ENCODE measurements at places on chromosomes 7 and 10.
A peak's percentile ranks its signal among the peaks of the same experiment; 100 is the strongest.

DNA sequence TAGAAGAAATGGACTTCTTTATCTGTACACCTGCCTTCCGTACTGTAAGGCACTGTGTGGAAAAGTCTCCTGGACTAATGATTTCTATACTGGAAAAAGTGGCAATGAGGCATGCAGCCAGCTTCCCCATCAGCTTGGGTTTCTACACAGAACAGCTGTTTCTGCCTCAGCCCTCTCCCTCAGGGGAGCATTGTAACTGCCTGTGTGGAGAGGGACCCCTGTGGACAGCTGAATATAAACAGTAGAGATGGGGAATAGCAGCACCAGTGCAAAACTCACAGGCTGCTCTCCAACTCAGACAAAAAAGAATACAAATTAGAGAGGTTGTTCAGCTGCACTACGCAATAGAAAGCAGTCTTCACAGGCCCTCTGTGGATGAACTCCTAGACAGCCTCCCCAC, 451.3 kb upstream of the MBL2 start:
- DNase-seq: peak; percentile 73

- peak; percentile 66 for DNase-seq
Observed at GRCh38 chr10:53025172-53025711, 252.7 kb upstream of the MBL2 start.

DNA sequence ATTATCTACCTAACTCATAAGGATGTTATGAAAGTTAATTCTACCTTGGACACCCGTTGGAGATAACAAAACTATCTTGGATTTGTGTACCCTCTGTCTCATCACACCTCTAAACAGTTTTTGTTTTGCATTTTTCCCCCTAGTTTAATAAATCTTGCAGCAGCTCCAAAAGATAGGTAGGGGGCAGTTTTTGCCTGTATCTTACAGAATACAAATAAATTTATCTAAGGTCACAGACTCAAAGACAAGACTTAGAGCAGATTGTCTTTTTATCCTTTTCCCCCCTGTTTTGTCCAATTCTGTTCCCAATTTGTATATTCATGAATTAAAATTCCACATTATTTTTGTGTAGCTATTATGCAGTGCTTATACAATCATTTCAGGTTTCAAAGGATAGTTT, 5.0 kb upstream of the SORCS1 start:
- DNase-seq: no peak

DNA sequence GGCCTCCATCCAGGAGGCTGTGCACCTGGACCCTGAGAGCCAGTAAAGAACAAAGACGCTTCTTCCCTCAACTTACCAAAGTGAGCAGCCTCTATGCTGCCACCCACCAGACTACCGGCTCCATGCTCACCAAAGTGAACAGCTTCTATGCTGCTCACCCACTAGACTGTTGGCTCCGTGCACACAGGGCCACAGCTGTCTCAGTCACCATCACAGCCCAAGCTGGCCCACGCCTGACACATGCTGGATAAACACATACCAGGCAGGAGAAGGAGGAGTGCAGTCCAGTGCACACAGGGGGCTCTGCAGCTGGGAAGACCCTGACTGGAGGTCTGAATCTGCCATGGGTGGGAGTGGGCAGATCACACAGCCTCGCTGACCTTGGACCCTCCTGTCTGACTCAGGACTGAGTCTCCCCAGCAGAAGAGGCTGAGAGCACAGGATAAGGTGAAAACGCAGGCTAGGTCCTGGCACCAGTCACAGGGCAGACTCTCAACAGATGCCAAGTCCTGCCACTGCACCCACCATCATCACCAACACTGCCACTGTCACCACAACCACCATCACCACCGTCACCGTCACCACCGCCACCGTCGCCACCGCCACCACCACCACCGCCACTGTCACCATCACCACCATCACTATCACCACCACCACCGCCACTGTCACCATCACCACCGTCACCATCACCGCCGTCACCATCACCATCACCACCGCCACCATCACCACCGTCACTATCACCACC, 130.9 kb downstream of the MAD1L1 start:
- no peak for DNase-seq

DNA sequence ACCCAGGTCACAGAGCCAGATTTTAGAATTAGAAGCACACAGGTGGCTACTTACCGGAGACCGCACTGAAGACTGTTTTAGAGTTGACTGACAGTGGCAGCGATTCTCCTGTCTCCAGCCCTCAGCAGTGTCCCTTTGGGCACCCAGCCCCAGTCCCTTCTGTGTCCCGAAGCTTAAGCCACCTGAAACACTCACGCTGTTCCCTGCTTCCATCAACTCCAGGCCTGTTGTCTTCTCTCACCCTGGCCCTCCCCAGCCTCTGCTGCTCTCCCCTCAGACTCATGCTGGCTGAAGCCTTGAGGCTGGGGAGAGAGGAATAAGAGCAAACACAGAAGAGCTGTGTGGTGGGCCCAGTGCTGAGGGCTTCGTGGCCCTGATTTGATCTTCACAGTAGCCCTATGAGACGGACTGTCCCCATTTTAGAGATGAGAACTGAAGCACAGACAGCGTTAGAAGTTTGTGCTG, 10.6 kb downstream of the SAP25 start:
- DNase-seq: no peak

DNA sequence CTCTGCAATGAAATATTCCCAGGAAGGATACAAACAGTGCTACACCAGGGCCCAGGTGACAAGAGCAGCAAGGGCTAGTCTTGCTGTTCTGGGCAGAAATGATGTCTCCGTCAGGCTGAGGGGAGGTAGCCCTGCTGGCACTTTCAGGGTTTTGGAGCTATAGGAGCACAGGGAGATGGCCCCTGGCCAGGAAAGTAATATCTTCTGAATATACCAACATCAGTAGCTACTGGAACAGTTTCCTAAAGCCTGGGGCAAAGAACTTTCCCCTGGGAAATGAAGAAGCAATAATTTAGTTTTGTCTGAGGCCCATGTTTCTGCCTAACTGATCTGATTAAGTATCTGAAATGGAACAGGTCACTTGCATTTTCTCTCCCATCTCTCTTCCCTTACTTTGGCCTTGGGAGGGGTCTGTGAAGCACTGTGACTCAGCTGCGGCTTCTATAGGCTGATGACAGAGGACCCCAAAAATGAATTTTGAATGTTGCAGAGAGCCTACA, 489.1 kb upstream of the PODXL start:
- no peak for DNase-seq

DNA sequence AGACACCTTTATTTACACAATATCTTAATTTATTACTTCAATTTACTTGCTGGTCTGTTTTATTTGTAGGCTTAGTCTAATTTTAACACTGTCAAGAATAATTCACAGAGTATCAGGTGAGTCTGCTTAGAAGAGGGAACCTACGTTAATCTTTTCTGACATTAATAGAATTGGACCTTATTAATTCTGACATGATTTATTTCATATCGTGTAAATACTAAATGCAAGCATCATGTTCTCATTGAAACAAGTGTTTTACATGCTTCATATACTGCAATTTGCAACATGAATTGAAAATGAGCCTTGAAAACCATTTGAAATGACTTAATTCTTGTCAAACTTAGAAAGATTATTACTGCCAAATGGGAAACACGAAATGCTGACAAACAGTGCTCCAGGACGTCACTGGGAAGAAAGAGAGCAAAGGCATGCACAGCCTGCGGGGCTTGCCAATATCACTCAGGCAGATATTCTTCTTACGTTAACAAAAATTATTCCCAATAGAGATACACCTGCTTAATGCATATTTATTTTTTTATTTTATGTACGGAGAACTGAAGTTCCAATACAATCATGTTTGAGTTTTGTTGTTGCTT, 282.0 kb upstream of the AKR1E2 start:
- DNase-seq: no peak

DNA sequence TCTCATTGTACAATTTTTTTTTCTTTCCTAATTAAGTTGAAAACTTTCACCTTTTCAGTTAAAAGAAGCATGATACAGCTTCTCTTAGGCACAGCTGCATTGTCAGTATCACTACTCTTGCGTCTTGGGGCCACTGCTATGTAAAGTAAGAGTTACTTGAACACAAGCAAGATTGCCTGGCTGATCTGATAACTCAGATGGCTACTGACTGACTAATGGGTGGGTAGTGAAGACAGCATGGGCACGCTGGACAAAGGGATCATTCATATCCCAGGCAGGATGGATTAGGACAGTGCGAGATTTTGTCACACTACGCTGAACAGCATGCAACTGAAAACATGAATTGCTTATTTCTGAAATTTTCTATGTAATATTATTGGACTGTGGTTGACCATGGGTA, 11.6 kb upstream of the ADAMTS14 start:
- DNase-seq: no peak

GRCh38 chr7:155166673-155167370, 96.7 kb downstream of the HTR5A start:
- DNase-seq: no peak

- DNase-seq: peak; percentile 26
Observed at GRCh38 chr7:102287111-102287980, 678 bp downstream of the SH2B2 start.

DNA sequence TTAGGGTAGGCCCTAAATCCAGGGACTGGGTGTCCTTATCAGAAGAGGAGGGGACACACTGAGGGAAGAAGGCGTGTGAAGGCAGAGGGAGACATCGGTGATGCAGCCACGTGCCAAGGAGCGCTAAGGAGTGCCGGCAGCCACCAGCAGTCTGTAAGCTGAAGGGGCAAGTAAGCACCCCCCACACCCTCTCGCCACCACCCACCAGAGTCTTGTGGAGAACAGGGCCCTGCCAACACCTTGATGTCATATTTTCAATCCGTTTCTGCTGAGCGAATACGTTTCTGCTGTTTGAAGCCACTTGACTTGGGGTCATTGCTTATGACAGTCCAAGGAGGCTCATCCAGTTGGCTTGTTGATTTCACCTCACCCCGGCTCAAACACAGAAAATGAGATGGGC, 37.9 kb downstream of the RGS10 start:
- DNase-seq: no peak

DNA sequence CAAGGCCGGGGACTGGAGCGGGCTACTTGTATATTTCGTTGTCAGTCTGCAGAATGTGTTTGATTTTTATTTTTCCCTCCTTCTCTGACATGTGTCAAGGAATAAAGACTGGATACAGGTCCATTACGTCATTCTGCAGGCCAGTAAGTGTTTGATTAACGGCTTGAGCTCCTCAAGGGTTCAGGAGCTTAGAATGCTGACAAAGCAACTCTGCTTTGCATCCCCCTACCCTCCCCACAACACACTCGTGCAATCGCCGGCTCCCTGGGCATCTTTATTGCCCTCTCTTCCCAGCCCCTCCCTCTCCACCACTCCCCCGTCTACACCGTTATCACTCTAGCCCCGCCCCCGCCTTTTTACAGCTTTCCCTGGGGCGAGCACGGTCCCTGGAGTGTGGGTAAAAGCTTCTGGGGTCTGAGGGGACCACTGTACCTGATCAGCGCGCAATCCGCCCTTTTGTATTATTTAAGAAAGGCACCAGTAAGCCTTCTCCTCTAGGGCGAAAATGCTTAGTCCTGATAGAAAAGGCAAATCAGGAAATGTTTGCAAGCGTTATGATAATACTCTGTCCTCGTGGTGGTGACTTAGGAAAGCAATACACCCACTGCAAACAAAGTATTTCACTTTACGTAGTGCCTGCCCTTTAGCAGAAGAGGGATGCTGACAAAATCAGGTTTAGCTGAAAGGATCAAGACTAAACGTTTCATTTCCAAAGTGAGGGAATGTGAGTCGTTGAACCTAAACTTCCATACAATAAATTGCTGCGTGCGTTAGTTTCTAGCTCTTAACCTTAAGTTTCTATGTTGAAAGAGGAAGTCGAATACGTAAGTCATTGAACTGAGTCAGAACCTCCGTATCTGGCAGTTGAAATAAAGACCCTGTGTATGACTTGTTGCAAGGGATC, 1.4 kb upstream of the CREB5 start:
- peak; percentile 68 for DNase-seq

DNA sequence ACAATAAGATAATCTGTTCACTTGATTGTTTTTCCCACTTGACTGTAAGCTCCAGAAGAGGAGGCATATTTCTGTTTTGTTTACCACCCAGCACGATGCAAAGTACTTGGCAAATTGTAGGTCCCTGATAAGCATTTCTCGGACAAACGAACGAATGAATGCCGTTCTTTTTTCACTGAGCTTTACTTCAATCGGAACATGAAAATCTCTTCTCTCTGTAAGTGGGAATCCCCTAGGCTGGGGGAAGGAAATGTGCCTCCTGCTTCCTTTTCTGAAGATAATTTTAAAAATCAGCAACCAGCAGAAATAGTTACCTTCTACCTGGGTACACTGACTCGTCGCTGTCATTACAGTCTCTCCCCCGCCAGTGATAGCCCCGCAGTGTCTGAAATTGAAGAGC, 102.9 kb downstream of the AOAH start:
- DNase-seq: no peak

DNA sequence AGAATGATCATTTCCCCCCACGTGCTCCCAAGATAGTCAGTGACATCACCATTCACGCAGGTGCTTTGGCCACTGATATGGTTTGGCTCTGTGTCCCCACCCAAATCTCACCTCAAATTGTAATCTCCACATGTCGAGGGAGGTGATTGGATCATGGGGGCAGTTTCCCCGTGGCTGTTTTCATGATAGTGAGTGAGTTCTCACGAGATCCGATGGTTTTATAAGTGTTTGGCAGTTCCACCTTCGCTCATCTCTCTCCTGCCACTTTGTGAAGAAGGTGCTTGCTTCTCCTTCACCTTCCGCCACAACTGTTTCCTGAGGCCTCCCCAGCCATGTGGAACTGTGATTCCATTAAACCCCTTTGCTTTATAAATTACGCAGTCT, 205.4 kb upstream of the SH2B2 start:
- no peak for DNase-seq

- no peak for DNase-seq
Observed at GRCh38 chr10:29543715-29544114, 91.1 kb downstream of the SVIL start.

DNA sequence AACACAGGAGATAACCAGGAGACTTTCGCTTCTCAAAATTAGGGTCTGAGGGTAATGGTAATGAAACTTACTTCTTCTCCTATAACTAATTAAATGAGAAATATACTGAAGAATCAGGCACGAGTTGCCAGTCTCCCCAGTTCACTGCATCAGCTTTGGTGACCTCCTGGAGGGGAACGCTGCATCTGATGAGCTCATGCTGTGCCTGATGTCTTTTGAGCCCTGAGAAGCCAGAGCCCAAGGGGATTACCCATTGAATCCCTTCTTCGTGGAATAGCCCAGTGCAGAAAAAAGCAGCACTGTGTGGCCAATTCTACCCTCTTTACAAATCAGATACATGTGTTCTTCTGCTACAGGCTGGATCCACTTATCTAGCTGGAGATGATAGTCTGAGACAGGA, 45.1 kb downstream of the CYP2C9 start:
- DNase-seq: no peak

DNA sequence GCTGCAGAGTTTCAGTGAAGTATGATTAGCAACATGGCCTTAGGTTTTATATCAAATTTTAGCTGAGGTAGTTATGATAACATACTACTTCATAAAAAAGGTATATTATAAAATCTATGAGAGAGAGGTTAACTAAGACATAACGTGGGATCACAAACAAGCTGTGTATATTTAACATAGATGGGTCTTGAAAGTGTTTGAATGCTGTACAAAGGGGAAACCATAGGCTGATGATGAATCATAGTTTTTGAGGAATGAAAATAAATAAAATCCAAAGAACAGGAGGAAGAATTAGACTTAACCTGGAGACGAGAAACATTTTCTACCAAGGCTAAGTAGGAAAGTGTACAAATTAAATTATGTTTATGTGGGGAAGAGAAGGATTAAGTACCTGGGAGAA, 119.0 kb downstream of the GNAI1 start:
- DNase-seq: no peak

Data from lung (tissue), 17 donors.